ENCODE measurements at places on chromosomes 12 and 14. TPM values are rescaled to one million over a fixed set of nuclear protein-coding genes. Genes with fewer than 3 reads are reported as not detected.
A peak's percentile ranks its signal among the peaks of the same experiment; 100 is the strongest.

DNA sequence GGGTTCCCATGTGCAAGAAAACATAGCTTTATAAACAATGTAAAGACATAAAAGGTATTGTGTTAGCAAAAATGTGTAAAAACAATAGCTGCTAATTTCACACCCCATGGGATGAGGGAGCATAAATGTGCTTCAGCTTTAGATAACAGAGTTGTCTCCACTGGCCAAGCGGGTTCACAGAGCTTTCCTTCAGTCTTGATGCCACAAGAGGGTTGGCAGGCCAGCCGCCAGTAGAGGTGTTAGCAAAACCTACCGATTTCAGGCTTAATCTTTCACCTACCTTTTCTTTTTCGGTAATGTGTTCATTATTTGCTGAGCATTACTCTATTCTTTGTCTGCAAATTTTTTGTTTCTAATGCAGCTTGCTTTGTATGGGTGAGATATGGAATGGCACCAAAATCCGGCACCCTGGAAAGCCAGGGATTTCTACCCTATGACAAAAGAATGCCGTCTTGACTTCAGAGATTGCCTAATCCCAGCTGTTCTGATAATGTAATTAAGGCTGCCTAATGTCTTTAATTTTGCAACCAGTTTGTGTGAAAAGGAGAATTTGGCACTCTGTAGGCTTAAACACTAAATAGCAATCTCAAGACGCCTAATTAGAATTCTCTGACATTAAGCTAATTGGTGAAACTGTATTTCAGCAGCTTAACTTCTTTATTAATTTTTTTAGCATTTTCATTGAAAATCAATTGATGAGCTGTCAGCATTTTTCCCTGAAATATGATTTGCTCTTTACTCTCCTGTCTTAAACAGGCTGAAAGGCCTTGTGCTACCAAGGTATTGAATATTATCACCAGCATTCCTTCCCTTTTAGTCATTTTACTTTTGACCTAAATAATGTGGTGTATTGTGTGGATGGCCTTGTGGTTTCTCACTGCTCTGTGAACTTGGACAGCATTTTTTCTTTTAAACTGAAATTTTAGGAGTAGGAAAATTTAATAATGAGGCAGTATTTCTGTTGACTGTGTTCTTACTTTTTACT, 60.7 kb downstream of the POLR3B start:
- peaks cover 14% of the 10 kb centered on the region for H3K36me3 ChIP-seq
- no peak for DNase-seq
- H3K4me1 ChIP-seq, result peaks cover 2% of the 10 kb centered on the region
- no peak overlapping the region for H3K4me3 ChIP-seq

Gene C14orf132
- 0.47 TPM for total RNA-seq

- no peaks in the 10 kb centered on the region for H3K36me3 ChIP-seq
- no peak within 1 kb of the TSS for H3K27ac ChIP-seq
- no peak within 1 kb of the TSS for H3K4me3 ChIP-seq
- no peaks in the 10 kb centered on the region for H3K4me1 ChIP-seq
- DNase-seq, result no peak
- H3K27me3 ChIP-seq, result no peaks in the 10 kb centered on the region
Observed at GRCh38 chr14:104579507-104579906, at the start of gene C14orf180. Gene C14orf180 (plus strand): TSS chr14:104579764. CDS start chr14:104586431, 6,667 bp downstream.

Gene GUCY2C
- total RNA-seq, result not detected

DNA sequence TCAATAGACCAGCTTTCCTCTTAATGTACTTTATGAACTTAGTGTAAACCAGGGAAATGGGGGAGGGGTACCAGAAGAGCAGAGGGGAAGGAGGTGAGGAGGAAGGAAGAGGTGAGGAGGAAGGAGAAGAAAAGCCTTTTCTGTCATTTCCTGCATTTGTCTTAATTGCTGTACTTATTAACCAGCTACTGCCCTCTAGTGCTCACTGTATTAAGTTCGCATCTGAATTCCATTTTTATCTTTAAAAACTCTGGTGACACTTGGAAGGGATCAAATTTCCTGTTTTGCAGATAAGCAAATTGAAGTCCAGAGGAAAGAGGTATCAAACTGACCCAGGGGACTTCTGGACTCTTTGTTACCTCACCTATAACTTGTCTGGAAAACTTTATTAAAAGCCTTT, 22.2 kb downstream of the MANSC1 start:
- H3K27ac ChIP-seq, result no peak overlapping the region
- H3K4me3 ChIP-seq, result no peak overlapping the region
- peaks cover 18% of the 10 kb centered on the region for H3K4me1 ChIP-seq
- H3K27me3 ChIP-seq, result peaks cover 12% of the 10 kb centered on the region

- H3K27me3 ChIP-seq, result peaks cover 43% of the 10 kb centered on the region
- H3K4me3 ChIP-seq, result peak within 1 kb of the TSS; percentile 36
- peak; percentile 57 for DNase-seq
- no peaks in the 10 kb centered on the region for H3K4me1 ChIP-seq
- H3K36me3 ChIP-seq, result no peaks in the 10 kb centered on the region
- H3K27ac ChIP-seq, result no peak within 1 kb of the TSS
Observed at GRCh38 chr12:14567351-14568162, at the start of gene PLBD1. Gene PLBD1 (minus strand): TSS chr12:14567883. CDS start chr12:14567696, 187 bp downstream.

DNA sequence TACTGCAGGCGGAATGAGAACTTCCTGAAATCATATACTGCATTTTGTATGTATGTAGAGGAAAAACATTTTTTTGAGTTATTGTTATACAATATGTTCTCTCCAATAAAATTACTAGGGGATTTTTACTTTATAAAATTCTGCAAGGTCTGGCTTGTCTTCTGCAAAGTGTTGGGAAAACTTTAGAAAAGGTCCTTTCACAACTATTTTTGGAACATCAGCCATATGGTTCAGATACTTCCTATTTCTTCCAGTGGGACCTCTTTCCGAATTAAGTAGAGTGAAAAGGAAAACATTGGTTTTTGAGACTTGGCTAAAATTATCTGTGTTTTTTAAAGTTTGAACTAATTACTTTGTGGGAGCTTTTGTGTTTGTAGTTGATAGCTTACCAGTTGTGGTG, 52.7 kb downstream of the DAAM1 start:
- no peak overlapping the region for H3K27ac ChIP-seq
- no peak overlapping the region for H3K4me3 ChIP-seq
- no peak for DNase-seq

GRCh38 chr12:1246637-1247036, 255.6 kb downstream of the ERC1 start:
- H3K4me1 ChIP-seq, result no peaks in the 10 kb centered on the region
- DNase-seq, result no peak
- no peak overlapping the region for H3K27ac ChIP-seq

Gene CLECL1
- 5.3 TPM for total RNA-seq

Gene LRIG3
- not detected for total RNA-seq

Gene PYGL
- 1.3 TPM for total RNA-seq

DNA sequence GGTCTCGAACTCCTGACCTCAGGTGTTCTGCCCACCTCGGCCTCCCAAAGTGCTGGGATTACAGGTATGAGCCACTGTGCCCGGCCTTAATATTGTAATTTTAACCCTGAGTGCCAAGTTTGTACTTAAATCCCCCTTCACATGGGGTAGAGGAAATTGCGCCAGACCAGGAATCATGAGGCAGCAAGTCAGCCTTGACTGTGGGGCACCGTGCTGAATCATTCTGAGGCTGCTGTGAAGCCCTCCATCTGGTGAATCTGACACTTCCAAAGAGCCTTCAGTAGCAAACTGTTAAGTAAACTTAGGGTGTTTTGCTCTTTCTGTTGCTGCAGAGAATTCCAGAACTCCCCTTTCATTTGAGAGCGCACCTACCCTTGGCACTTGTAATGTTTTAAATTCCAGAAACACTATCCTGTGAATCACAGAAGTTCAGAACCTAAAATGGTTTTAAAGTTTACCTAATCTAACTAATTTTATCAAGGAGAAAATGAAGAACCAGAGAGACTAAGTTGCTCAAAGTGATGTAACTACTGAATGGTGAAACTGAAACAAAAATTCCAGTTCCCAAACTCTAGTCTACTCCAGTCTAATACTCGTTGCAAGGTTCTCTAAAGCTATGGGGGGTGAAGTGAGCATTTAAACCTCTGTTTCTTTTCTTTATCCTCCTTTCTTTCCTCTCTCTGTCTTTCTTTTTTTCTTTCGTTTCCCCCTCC, 7.5 kb downstream of the HEBP1 start:
- H3K4me3 ChIP-seq, result peak overlapping the region; percentile 3
- H3K4me1 ChIP-seq, result peaks cover 14% of the 10 kb centered on the region
- no peaks in the 10 kb centered on the region for H3K36me3 ChIP-seq
- H3K27me3 ChIP-seq, result no peaks in the 10 kb centered on the region
- DNase-seq, result no peak
- H3K27ac ChIP-seq, result no peak overlapping the region

Gene KCNC2
- total RNA-seq, result not detected

All from activated CD4-positive, alpha-beta T cell treated with anti-CD3 and anti-CD28 coated beads, Interleukin-2, amount 10 ng/mL, durations not matched to agents 24 days and 14 days (primary cell).